NCI-H1694 treated with DMSO at 0.1 percent for 48 hours (cell line): ENCODE measurements at places on chromosomes 3 and 15.

DNA sequence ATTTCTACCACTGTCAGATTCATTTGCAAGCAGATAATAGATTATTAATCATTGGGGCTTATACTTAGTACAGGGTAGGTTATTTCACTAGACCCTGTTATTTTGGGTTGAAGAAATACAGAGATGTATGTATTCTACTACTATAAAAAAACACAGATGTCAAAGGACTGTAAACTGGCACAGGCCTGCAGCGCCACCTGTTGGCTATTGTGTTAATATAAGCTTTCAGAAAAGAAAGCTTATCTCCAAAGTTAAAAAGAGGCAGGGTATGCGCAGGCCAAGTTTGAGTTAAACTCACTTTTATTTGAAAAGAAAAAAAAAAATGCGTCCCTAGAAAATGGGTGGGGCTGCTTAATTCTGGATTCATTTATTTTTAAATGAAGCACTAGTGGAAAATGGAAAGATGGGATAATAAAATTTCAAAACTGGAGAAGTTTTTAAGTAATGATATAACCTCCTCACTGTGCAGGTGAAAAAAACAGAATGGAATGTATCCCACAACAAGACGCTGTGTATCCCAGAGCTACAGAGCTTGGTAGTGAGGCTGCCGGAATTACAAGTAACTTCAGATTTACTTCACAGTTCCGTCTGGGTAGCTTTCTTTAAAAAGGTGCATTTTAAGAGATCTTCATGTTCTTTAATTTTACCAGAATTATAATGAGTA lies 407.2 kb upstream of the TGFBR2 start:
- peak; percentile 34 for DNase-seq

DNA sequence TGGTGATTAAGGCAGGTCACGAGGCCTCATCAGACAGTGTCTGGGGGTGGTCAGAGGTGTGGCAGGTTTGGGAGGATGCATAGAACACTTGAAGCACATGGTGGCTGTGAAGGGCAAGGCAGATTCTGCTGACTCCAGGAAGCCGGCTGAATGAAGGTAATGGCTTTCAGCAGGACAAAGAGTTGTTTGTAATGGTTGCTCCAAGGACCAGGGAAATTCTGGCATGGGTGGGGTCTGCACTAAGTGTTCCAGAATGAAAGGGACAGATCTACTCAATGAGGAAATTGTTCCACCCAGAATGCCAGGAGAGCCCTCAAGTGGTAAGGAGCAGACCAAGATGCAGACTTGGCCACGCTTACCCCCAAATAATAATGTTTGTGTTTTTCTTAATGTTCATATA lies 70.7 kb upstream of the ACAD9 start:
- DNase-seq: no peak

- no peak for DNase-seq
Measured at GRCh38 chr3:139654637-139655365, 23.0 kb downstream of the NMNAT3 start.

DNA sequence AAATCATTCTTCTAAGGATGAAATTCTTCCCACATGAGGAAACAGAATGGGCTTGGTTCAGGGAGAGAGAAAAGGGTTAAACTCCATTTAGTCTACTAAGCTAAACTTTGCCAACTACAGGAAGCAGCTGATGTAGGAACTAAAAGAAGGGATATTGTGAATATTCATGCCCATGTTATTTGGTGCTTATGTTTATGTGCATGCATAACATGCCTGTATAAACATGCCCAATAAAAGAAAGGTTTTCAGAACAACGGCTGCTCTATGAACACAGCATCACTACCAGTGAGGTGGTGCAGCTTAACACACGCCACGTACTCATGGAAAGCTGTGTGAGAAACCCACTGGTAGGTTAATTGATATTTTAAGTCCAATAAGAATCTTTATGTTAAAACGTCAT lies 59.4 kb upstream of the VGLL4 start:
- DNase-seq: no peak

DNA sequence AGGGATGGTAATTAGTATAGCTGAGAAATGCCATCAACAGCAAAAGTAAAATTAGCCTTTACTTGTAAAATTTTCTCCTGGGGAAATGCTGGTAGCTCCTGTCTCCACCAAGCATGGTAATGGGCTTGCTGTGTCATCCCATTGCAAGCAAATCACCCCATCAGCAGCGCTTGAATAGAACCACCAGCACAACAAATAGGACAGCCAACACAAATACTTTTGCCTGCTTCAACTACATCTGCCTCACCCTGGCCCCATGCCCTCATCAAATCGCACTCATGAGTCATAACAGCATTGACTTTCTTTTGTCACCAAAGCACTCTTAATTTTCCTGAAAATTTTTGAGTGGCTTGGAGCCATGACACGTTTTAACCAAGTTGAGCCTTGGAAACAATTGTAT lies 52.6 kb downstream of the ERC2 start:
- DNase-seq: no peak

- no peak for DNase-seq
Measured at GRCh38 chr15:69092159-69092558, 68.3 kb upstream of the GLCE start.

GRCh38 chr15:88450125-88450798 lies 16.9 kb downstream of the MRPL46 start:
- peak; percentile 36 for DNase-seq

- DNase-seq: peak; percentile 84
Measured at GRCh38 chr15:68991723-68992122, 22.8 kb upstream of the NOX5 start.

- DNase-seq: no peak
Measured at GRCh38 chr3:197713477-197713822, 23.3 kb downstream of the RUBCN start.

GRCh38 chr3:46187341-46187700 lies 20.8 kb downstream of the CCR1 start:
- DNase-seq: no peak

DNA sequence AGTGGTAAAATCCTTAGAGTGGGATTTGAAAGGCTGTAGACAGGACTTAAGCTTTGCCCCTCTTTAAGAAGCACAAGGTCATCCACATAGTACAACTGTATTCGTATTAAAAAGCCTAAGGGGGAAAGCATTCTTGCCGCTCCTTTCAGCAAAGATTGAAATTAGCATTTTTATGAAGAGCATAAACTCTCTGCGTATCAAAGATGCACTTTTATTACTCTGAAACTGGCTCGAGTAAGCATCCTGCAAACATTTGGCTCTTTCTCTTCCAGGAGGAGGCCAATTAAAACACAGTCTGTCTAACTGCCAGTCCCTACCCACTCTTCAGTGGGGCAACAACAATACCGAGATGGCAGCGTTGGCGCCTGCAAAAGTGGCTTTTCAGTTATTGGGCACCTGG lies 192.5 kb upstream of the TPRG1 start:
- DNase-seq: peak; percentile 95
